HS-27A (cell line): ENCODE measurements at places on chromosomes 1 and 21.

- no peak for DNase-seq
Measured at GRCh38 chr1:154730986-154731489, 123.1 kb upstream of the ADAR start.

DNA sequence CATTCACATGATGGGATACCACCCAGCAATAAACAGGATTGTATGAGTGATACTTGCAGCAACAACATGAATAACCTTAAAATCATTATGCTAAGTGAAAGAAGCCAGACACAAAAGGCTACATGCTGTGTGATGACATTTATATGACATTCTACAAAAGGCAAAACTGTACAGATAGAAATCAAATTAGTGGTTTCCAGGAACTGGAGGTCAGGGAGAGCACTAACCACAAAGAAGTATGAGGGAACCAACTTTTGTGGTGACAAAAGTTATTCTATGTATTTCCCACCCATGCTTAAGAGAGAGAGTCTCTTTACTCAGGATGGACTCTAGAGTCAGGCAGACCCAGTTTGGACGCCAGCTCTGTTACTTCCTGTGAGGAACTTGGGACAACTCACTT is 364.5 kb upstream of the DAB1 start:
- DNase-seq, result no peak

- DNase-seq, result no peak
Measured at GRCh38 chr21:44952116-44952928, 12.5 kb downstream of the SLX9 start.

DNA sequence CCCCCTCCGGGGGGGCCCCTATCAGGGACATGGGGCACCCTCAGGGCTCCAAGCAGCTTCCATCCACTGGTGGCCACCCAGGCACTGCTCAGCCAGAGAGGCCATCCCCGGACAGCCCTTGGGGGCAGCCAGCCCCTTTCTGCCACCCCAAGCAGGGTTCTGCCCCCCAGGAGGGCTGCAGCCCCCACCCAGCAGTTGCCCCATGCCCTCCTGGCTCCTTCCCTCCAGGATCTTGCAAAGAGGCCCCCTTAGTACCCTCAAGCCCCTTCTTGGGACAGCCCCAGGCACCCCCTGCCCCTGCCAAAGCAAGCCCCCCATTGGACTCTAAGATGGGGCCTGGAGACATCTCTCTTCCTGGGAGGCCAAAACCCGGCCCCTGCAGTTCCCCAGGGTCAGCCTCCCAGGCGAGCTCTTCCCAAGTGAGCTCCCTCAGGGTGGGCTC is 34.9 kb downstream of the TRIM11 start:
- DNase-seq, result no peak

GRCh38 chr1:30420519-30421050 is 302.8 kb downstream of the MATN1 start:
- DNase-seq, result no peak

DNA sequence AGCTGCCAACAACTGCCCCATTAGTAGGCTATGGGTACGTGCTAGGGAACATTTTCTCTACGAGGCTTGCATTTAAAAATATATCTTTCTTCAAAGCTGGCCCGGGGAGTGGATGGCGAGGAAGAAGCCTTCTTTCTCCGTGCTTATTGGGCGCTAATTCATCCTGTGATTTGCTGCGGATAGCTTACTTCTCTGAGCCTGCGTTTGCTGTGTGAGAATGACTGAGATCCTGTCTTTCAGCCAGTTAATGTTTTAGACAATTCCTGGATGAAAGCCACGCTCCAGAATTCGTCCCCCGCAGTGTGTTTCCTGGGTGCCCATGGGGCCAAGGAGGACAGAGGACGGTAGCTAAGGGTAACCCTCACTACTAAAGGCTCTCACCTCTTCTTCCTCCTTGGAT is 57.8 kb upstream of the TARBP1 start:
- DNase-seq, result no peak
